Erythroblast (primary cell): ENCODE measurements at places on chromosomes 6 and 20.

DNA sequence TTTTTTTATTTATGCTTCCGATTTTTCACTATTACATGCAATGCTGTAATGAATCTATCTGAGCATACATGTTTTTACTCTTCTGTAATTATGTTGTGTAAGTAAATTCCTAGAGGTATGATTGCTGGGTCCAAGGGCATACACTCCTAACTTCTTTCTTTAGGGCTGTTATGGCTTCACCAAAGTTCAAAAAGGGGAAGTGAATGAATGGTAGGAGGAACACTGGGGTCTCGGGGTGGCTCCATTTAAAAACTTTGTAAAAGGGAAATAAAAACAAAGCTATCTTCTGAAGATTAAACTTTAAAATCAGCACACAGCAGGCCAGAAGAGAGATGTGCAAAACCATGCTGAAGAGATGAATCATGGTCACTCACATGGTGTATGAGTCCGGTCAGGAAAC, 289.1 kb upstream of the SUPT3H start:
- DNase-seq = no peak

DNA sequence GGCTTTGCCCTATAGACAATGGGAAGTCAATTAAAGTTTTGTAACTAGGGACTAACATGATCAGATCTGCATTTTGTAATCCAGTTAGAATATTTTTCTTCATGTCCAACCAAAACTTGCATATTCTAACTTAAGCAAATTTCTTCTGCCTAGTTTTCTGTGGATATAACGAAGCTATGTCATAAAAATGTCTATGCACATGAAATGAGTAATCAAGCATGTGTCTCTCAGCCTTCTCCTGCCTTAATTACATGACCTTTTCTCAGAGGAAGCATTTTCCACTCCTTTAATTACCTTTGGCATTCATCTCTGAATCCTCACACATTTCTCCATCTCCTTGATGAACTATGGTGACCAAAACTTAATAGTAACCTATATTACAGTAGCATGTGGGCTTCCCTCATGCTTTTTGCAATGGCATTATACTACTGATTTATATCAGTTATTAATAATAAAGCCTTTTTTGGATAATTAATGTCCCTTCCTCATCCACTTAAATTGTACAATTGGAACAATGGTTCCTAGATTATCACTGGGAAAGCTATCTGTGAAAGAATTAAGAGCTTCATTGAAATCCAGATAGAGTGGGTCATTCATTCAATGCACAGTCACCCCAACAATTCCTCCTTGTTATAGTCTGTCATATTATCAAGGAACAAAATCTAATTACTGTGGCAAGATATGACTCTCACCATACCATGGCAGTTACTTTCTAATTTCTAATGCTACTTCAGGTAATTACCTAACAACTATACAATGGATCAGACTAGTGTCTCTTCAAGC, 19.1 kb upstream of the FBXO9 start:
- no peak for DNase-seq

- no peak for DNase-seq
Observed at GRCh38 chr6:85344996-85345395, 104.9 kb upstream of the NT5E start.

DNA sequence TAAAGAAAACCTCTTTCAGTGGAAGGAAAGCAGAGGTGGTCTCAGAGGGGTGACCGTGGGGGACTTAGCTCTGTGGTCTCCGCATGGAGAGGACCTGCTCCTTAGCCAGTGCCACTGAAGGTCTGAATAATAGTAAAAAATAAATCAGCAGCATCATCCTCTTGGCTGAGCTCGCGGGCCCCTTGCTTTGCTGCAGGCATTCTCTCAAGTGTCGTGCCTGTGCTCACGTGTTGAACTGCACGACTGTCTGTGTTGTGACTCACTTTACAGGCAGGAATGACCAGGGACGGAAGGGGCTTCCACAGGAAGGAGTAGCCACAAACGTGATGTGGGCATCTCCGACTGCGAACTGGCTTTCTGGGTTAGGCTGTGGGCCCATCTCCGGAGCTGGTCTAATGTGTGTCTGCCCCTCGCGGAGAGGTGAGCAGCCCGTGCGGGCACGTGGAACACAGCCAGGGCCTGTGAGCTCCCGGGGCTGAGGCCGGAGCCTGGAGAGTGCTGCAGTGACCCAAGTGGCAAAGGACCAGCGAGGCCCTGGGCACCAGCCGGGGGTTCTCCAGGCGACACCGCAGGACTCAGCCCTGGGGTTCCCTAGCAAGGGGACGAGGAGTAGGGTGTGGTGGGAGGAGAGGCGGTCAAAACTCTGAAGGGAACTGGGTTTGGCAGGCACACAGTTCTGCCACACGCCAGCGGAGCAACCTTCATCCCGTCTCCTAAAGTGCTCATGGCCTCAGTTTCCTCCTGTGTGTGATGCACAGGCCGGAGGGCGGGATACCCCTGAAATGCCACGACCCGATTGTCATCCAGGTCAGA, 89.2 kb downstream of the RAMACL start:
- DNase-seq = no peak

DNA sequence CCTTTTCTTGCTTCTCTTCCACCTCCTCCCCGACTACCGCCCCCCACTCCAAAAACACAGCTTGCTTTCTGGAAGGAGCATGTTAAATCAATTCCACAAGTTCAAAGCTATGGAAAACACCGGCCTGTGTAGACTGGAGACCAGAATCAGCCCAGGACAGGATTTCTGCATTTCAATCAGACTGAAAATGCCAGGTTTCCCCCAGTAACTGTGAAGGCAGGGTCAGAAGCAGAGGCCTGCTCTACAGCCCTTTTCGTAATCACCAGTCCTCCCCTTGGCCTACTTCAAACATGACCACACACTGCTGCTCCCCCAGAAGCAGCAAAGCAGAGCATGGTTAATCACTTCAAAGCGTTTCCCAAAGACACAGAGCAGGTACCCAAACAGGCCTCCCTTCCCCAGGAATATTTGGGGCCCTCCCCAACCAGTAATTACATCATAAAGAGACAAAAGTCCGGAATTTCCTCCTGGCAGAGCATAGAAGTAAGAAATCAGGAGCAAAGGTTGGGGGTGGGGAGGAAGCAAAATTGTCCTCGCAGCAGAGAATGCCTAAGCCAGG, 38.4 kb downstream of the ZMYND8 start:
- DNase-seq = no peak

DNA sequence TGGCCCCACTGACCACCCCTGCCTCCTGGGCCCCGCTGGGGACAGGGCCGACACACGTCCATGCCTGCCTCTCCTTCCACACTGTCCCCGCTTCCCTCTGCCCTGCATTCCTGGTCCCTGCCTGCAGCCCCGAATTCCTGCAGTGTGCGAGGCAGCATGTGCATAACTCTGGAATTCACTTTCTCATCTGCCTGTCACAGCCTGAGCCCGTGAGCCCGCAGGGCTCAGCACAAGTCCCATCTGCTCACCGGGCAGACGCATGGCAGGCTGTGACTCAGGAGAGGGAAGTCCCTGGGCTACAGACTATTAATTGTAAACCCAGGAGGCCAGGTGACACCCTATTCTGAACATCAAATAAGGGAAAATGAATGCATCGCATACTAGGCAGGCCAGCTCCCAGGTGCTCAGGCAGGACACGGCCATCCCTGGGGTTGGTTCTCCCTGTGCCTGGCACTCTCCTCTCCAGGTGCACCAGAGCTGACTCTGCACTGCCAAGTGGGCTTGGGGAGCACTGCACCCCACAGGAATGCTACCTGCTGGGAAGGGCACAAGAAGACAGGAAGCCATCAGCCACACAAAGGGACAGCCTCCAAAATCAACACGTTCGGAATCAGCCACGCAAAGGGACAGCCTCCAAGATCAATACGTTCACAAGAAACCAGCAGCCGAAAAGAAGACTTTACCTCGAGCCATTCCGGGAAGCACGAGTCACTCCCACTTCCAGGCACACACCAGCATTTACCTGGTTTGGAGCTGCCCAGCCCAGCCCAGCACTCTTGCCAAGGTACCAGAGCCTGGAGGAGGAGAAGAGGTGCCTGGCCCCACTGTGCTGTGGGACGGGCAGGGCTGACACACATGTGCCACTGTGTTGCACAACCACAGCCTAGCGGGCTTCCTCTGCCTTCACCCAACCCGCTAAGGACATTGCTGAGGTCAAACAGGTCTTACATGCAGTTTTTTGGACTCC, 65.9 kb downstream of the DLL1 start:
- no peak for DNase-seq

GRCh38 chr6:8831366-8832152, 396.2 kb upstream of the SLC35B3 start:
- DNase-seq = no peak

GRCh38 chr6:1313384-1313766, 1.5 kb downstream of the FOXQ1 start:
- no peak for DNase-seq

DNA sequence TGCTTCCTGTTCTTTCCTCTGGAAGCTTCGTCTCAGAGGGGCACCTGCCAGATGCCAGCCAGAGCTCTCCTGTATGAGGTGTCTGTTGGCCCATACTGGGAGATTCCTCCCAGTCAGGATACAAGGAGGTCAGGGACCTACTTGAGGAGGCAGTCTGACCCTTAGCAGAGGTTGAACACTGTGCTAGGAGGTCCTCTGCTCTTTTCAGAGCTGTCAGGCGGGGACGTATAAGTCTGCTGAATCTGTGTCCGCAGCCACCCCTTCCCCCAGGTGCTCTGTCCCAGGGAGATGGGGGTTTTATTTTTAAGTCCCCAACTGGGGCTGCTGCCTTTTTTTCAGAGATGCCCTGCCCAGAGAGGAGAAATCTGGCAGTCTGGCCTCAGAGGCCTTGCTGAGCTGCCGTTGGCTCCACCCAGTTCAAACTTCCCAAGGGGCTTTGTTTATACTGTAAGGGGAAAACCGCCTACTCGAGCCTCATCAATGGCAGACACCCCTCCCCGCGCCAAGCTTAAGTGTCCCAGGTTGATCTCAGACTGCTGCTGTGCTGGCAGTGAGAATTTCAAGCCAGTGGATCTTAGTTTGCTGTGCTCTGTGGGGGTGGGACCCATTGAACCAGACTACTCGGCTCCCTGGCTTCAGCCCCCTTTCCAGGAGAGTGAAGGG, 326.7 kb downstream of the BCKDHB start:
- no peak for DNase-seq

GRCh38 chr6:166434336-166434735, 51.6 kb upstream of the MPC1 start:
- no peak for DNase-seq

DNA sequence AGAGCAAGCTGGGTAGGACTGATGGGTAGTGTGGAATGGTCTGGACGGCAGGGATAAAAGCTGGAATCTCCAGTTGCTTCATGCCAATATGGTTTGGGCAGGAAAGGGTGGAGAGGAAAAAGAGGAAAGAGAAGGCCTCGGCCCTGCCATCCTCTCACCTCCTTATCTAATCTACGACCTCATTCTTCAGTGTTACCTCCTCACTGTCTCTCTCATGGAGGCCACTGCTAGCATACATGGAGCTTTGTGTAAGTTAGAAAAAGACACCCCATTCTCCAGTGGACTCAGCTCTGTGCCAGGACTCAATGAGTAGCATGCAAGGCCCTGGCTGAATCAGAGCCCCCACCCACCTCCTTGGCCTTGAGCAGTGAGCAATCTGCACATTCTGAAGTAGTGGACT, 6.1 kb upstream of the ARID1B start:
- no peak for DNase-seq

DNA sequence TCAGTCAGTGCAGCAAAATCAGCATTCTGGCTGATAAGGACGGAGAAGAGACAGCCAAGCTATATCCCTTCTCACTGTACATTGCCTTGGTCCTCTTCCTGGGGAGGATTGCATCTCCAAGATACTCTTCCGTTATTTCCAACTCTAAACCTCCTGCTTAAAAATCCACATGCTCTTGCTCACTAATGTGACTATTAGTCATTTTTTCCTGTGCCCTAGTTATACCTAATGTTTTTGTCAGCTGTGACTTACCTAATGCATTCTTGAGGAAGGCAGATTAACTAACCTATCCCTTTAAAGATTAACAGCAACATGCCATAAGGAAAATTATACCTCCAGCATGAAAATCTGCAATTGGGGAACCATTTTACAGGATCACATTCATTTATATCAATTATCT, 317.6 kb downstream of the BTBD9 start:
- DNase-seq = no peak

GRCh38 chr6:74369556-74369993, 673.6 kb downstream of the CD109 start:
- DNase-seq = no peak

- DNase-seq = no peak
Observed at GRCh38 chr6:15425947-15426346, 180.1 kb downstream of the JARID2 start.

DNA sequence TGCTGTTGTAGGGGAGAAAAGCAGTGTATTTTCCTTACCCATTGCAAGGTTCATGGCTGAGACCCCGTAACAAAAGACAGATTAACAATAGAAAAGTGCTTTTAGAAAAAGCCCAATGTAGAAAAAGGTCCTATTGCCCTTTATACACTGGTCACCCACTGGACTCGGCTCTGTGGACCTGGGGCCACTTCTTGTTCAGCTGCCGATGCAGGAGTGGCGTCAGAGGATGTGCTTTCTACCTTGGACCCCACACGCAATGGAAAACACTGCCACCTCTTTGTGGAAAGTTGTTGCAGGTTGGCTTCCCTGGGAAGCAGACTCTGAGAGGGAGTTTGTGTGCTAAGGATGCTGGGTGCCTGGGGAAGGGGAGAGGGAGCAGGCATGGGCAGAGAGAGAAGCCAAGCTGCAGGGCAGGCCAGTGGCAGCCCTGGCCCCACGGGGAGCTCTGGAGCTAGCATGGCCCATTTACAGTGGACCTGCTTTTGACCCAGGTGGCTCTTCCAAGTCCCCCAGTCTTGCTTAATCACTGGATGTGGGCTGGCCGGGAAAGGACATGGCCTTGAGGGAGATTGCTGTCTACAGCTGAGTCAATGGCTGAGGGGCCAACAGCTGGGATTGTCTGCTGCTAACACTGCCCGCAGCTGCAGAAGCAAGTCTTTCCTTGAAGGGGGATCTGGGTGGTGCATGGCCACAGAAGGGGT, 142.9 kb downstream of the CDC5L start:
- no peak for DNase-seq

GRCh38 chr6:124076336-124077048, 272.8 kb downstream of the NKAIN2 start:
- DNase-seq = no peak

DNA sequence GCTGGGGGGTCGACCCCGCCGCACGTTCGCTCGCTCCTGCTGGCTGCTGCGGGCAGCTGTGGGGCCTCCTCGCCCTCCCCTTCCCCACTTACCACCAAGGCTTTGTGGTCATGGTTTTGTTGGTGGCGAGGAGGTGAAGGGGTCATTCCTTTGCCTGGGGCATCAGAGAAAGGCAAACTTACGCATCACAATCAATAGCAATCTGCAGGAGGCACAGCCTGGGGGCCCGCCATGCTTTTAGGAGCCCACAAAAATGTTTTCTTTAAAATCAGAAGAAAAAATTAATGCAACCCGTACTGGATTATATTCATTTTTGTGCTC, 137.0 kb downstream of the IMPG1 start:
- DNase-seq = no peak
